Activated CD4-positive, CD25-positive, alpha-beta regulatory T cell (primary cell): ENCODE measurements at places on chromosomes 3 and 15.

- no peak for DNase-seq
These were observed 639 bp upstream of the ITIH3 start for GRCh38 chr3:52793702-52794611.

DNA sequence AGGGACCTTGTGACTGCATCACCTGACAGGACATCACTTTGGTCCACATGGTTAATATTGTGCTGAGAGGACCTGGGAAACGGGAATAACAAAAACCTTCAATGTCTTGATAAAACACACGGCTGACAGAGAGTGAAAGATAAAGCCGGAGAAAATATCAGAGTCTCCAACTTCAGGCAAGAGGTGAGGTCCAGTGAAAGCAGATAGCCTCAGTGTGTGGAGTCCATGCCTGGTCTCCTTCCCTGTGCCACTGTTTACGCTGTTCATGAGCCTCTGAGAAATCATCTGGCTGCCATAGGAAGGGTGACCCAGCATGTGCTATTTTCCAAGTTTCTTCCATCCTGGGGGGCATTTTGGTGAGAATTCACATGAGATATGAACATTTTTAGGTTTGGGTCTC is 39.8 kb downstream of the CCR3 start:
- DNase-seq: no peak

DNA sequence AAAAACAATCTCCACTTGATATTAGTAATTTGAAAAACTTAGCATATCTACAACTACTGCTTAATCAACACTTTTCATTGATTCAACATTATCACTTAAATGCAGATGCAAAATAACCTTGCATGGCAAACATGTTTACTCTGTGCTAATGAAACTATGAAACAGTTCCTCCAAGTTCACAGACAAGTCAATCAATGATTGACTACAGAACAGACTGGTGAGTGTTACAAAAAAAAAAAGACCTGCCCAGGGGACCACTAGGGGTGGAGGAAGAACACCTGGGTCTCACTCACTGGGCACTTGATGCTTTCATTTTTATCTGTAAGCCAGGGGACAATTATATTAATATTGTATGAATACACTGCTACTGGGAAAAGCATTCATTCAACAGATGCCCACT is 4.3 kb upstream of the NR2C2 start:
- no peak for DNase-seq

DNA sequence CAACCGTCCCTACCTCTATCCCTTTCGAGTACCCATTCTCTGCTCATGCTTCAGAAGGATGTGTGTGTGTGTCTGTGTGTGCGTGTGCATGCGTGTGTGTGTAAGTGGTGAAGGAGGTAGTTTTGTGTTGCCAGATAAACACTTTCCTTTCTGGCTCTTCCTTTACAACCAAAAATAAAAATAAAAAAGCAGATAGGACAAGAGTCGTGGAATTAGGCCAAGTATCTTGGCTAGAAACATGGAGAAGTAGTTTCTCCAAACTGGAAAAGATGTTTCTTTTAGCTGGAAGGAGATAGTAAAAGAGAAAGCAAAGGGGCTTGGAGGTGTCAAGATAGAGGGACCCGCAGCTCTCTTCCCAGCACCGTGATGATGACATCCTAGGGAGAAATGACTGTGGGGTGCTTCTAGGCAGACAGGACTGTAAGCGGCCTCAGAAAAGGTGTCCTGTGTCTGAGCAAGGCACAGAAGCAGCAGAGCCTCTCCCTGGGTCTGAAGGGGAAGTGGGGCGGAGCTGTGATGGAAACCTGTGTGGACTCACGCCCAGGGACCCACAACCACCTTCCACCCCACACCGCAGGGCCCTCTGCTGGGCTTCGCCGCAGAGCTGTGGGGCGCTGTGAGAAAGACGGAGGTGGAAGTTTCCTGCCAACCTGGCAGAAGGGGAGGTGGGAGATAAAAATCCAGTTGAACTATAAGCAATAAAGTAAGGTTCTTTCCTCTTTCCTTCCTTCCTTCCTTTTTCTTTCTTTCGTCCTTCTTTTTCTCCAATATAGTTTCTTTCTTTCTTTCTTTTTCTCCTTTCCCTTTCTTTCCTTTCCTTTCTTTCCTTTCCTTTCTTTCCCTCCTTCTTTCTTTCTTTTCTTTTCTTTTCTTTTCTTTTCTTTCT is 35.3 kb downstream of the MUC20 start:
- DNase-seq: no peak

- DNase-seq: no peak
These were observed 2.2 kb upstream of the MLF1 start for GRCh38 chr3:158568784-158569183.
